Kasumi-1 (cell line): ENCODE measurements at places on chromosomes 7 and 10.

- DNase-seq: no peak
Observed at GRCh38 chr7:66206119-66206933, 1.2 kb downstream of the TPST1 start.

DNA sequence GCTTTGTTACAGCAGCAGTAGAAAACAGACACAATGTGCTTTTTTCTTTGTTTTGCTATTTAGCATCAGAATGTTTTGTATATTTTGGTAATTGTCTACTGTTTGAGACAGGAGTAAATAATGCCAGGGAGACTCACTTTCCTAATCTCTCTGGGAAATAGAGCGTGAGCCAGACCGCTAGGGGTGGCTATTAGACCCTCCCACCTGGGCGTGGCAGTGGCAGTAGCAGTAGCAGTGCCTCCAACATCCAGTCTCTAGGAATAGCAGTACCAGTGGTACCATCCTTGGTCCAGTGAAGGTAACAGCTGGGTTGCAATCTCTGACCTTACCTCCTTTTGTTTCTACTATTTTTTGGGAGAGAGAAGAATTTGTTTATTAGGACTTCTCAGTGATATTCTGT lies 165.7 kb upstream of the MAGI2 start:
- DNase-seq: no peak

GRCh38 chr7:70571403-70571934 lies 560.5 kb upstream of the GALNT17 start:
- DNase-seq: no peak

- no peak for DNase-seq
Observed at GRCh38 chr10:127939786-127940330, 33.0 kb downstream of the PTPRE start.

- DNase-seq: no peak
Observed at GRCh38 chr7:49776994-49777393, 3.6 kb downstream of the VWC2 start.

GRCh38 chr7:113392421-113392820 lies 274.1 kb upstream of the SMIM30 start:
- no peak for DNase-seq

DNA sequence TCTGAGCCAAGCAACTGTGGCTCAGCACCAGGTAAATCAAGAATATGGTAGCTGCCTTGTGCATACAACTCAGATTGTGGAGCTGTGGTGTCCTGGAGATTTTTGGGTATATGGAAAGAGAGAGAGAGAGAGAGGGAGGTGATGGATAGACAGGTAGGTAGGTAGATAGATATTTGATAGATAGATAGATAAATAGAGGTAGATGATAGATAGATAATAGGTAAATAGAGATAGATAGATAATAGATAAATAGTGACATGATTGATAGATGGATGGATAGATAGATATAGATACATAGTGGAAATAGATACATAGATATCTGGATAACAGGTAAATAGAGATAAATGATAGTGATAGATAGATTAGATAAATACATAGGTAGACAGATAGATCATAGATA lies 206.3 kb downstream of the KLF6 start:
- DNase-seq: no peak

GRCh38 chr10:130141878-130142277 lies 5.7 kb downstream of the GLRX3 start:
- DNase-seq: no peak

DNA sequence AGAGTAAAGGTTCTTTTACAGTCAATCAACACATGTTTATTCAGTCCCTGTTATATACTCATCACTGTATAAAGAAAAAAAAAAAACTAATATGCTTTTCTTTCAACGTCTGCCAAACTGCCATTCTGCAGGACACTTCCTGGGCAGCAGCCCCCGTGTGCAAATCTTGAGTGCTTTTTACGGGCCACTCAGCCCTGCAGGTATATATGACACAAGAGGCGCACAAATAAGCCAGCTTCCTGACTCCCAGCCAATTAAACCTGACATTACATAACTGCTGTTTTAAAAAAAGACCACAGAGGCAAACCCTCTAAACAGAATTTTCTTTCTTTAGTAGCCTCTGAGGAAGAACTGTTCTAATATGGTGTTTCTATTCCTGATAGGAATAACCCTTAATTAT lies 263.0 kb upstream of the NEBL start:
- no peak for DNase-seq

GRCh38 chr7:35380739-35381224 lies 126.9 kb upstream of the TBX20 start:
- DNase-seq: peak; percentile 66

DNA sequence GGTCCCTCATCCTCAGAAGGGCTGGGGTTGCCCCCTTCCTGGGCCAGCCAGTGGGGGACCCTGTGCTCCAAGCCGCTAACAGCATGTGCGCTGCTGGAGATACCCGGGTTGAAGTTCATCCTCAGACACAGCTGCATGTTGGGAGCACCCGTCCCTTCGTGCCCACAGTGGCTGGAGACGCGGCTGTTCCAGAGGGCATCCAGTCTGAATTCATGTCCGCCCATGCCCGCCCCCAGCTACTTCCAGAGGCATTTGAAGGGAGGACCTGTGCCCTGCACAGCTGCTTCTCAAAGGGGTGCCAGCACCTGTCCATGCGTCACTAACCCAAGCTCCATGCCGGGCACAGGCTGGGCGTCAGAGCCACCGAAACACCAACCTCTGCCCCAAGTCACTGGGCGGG lies 68.1 kb upstream of the ADGRA1 start:
- DNase-seq: no peak

GRCh38 chr10:27911011-27911410 lies 87.9 kb downstream of the ODAD2 start:
- no peak for DNase-seq

GRCh38 chr10:102327002-102327401 lies 68.5 kb upstream of the NFKB2 start:
- no peak for DNase-seq

DNA sequence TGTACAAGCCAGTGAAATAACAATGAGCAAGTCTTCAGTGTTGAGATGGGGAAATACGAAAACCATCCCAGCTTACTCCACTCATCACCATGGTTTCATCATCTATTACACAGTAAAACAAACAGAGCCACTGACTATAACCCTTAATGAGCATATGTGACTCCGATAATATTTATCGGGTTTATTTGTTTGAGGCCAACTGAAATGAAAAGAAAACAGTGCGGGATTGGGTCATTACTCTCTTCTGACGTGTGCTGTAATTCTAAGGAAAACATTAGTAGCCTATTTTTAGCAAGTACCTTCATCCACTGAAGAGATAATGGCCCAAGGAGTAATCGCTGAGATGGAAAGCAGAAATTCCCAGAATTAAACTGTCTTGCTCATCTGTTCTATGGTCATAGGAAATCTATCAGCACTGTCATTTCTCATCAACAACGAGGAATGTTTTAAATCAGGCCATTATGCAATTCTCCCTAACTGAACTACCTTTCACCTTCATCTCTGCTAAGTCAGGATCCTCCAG lies 716.5 kb downstream of the INHBA start:
- DNase-seq: no peak

DNA sequence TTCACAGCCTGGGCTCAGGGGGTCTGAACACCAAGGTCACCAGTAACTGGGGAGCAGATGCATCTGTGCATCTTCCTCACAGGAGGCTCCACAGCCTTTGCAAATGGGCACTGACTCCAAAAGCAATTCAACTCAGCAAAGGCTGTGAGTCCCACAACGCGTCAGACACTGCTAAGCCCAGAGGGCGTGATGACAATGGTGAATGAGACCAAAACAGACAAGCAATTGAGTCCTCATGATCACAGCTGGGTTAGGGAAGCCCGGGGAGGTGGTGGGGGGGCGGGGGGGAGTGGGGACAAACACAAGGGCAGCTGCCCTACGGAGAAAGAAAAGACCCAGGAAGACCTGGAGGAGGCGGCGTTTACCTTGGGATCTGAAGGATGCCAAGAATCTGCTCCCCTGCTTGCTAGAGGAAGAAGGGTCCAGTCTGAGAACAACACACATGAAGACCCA lies 61.6 kb upstream of the RNF32 start:
- DNase-seq: no peak

- no peak for DNase-seq
Observed at GRCh38 chr10:25627606-25628005, 306.4 kb upstream of the MYO3A start.

- DNase-seq: peak; percentile 36
Observed at GRCh38 chr7:133081119-133081598, 731 bp downstream of the CHCHD3 start.

- DNase-seq: no peak
Observed at GRCh38 chr7:22729180-22729825, 2.3 kb downstream of the IL6 start.

- DNase-seq: no peak
Observed at GRCh38 chr7:92955081-92955480, 118.7 kb upstream of the CDK6 start.

DNA sequence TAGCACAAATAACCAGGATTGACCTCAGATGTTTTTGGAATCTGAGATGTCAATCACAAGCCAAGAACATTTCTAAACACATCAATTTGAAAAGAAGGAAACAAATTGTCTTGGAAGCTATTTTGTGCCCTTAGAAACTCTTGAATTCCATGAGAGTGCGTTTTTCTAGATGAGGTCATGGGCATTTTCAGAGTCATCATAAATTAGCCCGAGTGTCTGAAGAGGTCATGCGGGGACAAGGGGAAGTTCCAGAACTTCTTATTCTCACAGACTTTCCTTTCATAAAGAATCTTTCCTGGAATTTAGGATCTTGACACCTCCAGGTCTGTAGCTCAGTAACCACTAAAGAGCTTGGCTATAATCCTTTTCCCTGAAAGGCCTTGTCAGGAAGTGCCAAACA lies 28.2 kb downstream of the IL2RA start:
- no peak for DNase-seq

- DNase-seq: no peak
Observed at GRCh38 chr7:94451187-94451586, 56.5 kb downstream of the COL1A2 start.

DNA sequence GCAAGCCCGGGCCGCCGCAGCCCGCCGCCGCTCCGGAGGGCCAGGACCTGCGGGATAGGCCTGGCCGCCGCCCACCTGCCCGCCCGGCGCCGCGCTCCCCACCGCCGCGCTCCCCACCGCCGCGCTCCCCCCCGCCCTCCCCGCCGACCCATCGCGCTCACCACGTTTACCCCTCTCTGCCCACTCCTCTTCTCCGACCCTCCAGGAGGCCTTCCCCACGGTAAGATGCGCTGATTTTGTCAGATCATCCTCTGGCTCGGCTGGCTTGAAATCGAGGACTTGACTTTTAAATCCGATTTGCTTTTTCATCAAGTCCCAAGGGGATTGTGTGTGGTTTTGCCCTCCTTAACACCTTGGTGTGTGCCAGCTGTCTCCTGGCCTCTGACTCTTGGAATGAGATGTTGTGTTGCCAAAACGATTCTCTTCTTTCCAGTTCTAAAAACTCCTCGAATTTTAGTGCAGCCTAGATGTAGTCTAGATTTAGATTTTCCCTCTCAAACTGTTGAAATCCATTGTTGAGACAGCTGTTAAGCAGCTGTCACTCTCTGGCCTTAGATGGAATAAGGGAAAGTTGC lies 738 bp downstream of the POM121 start:
- DNase-seq: no peak

GRCh38 chr10:1570416-1571051 lies 166.8 kb downstream of the ADARB2 start:
- no peak for DNase-seq

DNA sequence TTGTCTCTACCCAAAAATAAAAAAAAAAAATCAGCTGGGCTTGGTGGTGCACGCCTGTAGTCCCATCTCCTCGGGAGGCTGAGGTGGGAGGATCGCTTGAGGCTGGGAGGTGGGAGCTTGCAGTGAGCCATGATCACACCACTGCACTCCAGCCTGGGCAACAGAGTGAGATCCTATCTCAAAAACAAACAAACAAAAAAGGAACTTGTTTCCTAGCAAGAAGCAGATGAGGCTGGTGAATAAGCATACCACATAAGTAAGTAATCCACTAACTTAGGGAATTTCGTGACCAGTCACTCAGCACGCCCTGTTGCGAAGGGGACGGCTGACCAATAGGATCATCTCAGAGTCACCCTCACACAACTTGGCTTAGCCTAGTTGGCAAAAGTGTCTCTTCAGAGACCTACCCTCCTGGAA lies 64.6 kb downstream of the CUX1 start:
- no peak for DNase-seq

GRCh38 chr7:97346349-97346748 lies 228.9 kb downstream of the SDHAF3 start:
- no peak for DNase-seq

DNA sequence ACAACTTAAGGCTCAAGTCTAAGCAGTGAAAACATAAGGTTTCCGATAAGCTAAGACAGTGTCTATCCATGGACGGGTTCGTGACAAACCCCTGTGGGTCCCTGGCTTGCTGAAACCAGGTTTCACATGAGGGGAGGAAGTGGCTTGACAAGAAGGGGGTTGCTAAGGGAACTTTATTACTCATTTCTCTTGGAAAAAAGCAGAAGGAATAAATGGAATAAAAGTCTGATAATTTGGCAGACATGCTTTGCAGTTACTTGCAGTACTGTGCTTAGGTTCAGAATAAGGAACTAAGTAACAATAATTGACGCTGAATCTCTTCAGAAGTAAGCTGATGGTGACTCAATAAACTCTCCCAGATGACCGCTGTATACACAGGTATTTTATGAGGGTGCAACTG lies 34.7 kb downstream of the RBM17 start:
- DNase-seq: peak; percentile 40

DNA sequence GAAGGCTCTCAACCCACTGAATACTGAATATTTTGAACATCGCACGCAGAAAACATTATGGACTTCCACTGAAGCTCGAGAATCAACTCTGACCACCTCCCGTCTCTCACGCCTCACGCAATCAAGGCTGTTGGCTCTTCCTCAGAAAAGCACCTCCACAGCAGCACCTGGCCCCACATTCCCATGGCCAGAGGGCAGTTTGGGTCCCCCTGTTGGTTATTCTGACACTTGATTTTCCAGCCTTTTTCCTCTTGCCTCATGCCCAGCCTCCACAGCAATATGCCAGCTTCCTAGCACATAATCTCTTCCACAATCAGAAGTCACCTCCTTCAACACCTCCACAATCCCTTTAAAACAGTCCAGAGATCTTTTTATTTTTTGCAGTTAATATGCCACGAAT lies 55.9 kb downstream of the SVOPL start:
- no peak for DNase-seq

DNA sequence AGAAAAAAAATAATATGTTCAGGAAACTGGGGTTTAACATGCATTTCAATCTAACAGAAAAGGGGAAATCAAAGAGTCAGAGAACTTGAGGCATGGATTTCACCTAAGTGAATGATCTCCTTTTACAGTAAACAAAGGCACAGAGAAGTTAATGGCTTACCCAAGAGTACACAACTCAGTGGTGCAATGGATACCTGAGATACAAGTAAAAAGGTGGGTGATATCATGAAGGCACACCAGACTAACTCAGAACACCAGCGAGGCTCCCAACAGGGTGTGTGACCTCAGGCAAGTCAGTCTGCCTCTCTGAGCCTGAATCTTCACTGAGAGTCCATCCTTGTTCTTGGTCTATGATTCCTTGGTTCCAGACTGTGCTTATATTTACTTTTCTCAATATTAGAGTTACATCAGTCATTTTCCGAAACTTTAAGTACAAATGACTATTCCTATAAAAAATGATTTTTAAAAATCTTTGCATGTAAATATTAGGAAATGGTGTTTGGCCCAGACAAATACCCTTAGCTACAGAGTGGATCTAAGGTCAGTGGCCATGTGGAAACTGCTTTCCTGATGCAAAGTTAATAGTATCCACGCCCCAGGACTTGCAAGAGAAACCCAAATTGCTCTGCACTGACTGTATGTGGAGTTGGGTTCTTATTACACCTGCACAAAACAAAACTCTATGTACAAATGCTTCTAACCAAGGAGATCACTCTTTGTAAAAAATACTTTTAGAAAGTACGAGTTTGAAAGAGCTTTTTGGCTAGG lies 282.8 kb upstream of the IMMP2L start:
- DNase-seq: no peak
